Retina (tissue), 1 donor: ENCODE measurements at places on chromosomes 12 and 14.

- DNase-seq: peak; percentile 20
These were observed 358.6 kb upstream of the FOXG1 start for GRCh38 chr14:28407996-28408395.

DNA sequence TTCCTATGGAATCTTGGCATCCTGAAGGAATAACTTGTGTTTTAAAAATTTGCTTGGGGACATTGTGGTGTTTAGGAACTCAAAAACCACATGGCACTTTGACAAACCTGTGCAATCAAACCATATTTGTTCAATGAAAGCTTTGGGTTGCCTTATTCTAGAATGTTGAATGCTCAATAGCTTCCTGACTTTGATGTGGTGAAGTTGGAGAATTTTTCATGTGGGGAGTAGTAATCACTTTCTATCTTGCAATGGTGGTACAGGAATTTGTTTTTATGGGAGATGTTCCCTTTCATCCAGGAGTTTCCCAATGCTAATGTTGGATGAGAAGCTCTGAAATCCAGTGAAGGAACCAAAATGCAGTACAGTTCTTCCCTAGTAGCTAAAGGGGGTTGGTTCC, 42.2 kb upstream of the LDHB start:
- no peak for DNase-seq

GRCh38 chr14:74579447-74580274, 32.4 kb downstream of the LTBP2 start:
- no peak for DNase-seq

DNA sequence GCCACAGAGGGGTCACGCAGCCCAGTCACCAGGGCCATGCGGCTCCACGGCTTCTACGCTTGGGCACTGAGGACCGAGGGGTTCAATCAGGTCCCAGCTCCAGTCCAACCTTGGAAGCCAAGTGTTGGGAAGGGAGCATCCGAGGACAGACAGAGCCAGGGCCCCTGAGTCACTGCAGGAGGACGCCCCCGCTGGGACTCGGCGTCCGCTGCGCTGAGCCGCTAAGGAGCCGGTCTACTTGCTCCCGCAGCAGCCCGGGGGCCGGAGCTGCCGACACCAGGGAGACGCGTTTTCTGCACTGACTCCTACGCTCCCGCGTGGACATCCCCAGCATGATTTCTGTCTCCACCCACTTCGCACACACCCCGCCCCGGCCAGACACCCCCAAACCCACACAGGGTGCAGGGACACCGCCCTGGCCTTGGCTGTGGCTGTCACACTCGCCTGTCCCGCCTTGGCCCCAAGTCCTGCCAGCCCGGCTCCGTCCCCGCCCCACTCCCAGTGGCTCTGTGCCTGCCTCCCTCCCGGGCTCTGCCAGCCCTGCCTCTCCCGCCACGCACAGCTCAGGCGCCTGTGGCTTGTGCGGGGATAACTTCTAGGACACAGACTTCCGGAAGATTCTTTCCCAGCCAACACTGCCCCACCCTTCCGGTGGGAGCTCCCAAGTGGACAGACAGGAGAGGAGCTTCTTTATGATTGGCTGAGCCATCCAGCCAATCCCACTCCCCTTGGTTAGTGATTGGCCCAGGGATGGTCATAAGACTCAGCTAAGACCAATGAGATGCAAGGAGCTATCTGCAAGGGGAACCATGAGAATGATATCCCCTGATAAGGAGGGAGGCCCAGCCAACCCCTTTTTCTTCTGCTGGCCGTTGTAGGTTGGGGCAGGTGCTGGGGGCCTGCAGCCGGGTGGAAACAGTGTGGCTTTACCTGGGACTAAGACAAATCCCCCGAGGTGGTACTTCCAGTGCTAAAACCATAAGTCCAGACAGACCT, 118.9 kb upstream of the SFSWAP start:
- no peak for DNase-seq

GRCh38 chr12:98345308-98345876, 170.0 kb upstream of the TMPO start:
- no peak for DNase-seq

- no peak for DNase-seq
These were observed 39.6 kb downstream of the CDKL1 start for GRCh38 chr14:50357124-50357523.

DNA sequence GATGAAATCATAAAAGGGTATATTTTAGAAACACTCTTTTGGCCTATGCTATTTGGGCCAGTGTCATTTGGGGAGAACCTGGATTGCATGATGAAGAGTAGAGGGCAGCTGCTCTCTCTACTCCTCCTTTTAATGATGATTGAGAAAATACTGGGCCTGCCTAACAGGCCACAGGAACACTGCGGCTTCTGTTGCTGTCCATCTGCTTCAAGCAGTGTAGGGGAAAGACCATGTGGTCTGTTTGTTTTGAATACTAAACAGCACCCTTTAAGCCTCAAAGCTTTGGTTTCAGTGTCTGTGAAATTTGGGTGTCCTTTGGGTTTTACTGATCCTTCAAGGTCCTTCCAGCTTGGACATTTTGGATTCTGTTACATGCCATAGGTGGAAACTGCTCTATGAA, 78.0 kb downstream of the TTC6 start:
- DNase-seq: peak; percentile 2

GRCh38 chr14:102085948-102086708, 716 bp downstream of the HSP90AA1 start:
- DNase-seq: peak; percentile 73

- DNase-seq: no peak
These were observed 92.1 kb downstream of the LRRC74A start for GRCh38 chr14:76918256-76918781.

DNA sequence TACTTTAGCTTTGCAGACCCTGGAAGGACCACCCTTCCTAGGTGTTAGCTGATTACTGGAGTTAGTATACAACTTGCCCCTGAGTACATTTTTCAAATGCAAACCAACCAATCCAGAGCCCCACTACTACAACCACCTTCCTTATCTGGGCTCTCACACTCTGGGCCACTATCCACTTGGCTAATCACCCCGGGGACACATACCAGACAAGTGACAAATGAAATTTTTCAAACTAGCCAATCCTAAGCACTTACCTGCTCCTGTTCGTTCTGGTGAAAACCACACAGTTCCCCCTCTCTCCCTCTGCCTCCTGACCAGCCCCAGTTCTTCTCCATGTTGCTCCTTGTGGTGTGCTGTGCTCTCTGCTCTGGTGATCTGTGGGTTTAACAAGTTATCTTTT, 140.4 kb downstream of the CNTN1 start:
- DNase-seq: no peak

DNA sequence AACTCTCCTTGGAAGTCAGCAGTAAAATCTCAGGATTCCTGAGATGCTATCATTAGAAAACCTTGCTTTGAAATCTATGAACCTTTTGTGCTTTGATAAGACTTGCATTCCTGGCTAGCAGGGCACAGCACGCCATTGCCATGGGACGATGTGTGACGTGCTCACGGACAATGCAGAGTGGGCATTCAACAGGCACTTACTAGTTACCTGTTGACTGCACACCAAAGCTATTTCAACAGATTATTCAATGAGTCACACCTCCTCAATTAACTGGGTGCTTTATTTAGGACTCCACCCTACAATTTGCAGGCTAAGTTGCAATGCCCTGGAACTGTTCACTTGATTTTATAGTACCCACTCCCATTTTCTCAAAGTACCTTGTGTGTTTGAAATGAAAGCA, 11.3 kb downstream of the NOS1 start:
- no peak for DNase-seq

DNA sequence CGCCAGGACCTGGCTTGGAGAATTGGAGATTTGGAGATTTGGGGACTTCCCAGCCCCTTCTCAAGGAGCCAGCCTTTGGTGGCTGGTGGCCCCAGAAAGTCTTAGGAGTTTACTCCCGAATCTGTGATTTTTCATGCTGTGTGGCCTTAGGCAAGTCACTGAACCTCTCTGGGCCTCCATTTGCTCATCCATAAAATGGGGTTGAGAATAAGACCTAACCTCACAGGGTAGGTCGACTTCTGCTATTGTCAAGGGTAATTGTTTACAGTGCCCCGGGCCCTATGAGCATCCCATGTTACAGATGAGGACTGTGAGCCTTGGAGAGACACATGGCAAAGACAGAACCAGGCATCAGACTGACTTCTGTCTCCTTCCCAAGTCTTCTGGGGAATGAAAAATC, 16.2 kb upstream of the TMEM119 start:
- DNase-seq: no peak

DNA sequence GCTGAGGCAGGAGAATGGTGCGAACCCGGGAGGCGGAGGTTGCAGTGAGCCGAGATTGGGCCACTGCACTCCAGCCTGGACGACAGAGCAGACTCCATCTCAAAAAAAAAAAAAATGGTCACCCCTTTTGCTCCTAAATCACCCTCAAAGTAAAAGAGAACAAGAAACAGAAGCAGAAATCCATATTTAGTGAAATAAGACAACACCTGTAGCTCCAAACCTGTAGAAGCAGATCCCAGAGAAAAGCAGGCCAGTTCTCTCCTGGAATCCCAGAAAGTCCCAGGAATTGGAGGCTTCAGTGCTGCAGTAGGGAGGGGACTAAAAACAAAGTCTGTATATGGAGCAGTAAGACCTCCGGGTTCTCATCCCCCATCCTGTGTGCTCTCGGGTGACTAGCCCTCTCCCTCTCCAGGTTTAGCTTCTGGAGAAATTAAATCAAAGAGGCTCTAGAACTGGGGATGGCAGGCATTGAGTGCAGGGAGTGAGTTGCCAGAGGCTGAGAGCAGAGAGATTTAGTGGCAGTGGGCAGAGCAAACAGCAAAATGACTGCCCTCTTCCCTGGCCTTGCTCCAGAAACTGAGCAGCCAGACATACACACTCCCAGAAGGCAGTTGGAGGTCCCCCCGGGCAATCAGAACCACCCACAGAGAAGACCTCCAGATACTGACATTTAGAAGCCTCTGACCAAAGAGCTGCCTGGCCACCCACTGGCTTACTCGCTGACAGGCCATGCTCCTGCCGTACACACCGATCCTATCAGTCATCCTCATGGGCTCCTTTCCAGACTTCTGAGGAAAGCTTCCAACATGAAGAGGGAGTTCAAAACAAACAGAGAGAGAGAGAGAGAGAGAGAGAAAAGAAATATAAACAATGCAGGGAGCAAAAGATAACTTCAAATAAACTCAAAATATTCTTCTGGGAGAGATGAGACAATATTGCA, 6.3 kb upstream of the MLXIP start:
- peak; percentile 57 for DNase-seq

GRCh38 chr14:60151715-60152114, 13.5 kb downstream of the DHRS7 start:
- no peak for DNase-seq

DNA sequence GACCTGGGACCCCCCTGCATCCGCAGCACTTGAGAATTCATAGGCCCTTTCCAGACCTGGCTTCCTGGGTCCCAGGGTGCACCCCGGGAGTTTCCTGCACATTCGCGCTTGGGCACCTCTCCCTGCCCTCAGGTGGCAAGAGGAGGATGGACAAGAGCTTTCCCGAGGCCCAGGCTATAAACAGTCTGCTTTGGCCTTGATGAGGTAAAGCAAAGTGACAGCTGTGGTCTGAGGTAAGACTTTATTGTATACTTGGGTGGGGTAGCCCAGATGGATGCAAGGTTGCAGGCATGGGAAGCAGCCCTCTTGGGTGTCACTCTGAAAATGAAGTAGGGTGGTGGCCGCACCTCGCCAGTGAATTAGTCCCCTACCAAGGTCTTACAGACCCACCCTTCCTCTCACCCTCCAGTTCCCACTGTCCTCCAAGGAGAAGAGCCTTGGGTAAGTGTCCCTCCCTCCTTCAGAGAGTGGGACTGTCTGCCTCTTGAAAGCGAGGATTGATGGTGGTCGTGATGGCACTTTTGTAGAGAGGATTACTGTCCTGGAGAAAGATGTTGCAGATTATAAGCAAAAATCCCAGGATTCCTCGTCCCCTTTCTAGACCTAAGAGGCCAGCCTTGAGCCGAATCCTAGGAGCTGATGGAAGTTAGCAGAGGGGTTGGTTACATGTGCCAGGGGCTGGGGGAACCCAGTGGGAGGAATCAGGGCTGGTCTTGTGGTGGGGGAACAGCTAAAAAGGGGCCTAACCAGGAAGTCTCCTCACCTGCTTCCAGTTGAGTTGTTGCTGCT, 10.6 kb upstream of the CSAD start:
- no peak for DNase-seq

DNA sequence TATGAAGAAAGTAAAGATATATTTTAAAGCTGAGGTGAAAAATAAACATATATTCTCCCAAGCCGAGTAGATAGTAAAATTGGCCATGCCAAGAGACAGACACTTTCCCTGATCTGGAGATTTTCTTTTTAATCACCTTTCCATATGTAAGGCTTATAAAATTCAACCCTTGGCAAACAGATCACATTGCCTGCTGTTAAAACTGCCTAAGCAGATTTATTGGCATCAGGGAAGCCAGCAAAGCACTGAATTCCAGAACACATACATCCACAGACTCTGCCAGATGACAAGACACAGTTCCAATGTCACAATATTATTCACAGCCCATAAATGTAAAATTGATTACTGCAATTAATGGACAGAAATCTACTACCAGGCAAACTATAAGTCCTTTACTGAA, 78.2 kb upstream of the GARIN2 start:
- no peak for DNase-seq

- DNase-seq: no peak
These were observed 384.5 kb upstream of the DDHD1 start for GRCh38 chr14:53537422-53538315.

DNA sequence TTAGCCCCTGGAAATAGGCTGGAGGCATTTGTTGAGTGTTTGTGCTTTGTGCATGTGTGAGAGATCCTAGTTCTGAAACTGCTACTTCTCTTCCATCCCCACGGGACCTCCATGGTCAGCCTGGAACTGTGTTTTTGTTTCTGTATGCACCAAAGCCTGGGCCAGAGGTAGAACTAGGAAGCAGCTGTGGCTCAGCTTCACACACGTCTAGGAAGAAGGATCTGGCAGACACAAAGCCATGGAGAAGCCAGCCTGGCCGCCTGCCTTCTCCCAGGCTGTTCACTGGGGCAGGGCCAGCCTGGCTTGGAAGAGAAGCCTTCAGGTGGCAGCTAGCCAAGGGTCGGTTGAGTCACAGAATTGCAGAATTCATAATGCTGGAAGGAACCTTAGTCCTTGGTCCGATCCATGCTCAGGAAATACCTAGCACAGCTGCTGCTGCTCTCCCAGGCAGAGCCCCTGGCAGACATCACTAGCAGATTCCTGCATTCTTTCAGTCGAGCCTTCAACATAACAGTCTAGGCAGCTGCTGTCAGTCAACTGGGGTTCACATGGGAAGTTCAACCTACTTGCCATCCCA, 27.0 kb downstream of the RIN3 start:
- no peak for DNase-seq

GRCh38 chr12:91043408-91043807, 14.4 kb downstream of the KERA start:
- peak; percentile 10 for DNase-seq

- DNase-seq: no peak
These were observed 1081.4 kb upstream of the LRFN5 start for GRCh38 chr14:40525314-40525713.
